Neural progenitor cell (in vitro differentiated cells): ENCODE measurements at places on chromosomes 11 and 22.

GRCh38 chr22:24003887-24004286, 1.4 kb downstream of the GSTT4 start:
- DNase-seq = no peak

- DNase-seq = no peak
Observed at GRCh38 chr11:44516688-44517507, 48.6 kb upstream of the CD82 start.

DNA sequence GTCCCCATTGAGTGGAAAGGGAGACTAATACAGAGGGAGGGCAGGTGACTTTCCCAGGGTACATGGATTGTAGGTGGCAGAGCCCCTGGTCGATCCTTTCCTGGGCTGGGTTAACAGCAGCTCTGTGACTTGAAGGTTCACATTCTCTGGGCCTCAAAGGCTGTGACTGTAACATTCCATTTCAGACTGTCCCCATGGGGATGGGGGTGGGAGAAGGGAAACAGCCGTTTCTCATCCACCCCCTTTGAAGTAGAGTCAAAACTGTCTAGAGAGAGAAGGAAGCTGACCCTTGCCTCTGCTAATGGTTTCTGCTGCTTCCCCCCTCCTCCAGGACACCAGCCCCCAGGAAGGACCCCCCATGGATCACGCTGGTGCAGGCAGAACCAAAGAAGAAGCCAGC, 19.2 kb downstream of the MICALL1 start:
- DNase-seq = no peak

DNA sequence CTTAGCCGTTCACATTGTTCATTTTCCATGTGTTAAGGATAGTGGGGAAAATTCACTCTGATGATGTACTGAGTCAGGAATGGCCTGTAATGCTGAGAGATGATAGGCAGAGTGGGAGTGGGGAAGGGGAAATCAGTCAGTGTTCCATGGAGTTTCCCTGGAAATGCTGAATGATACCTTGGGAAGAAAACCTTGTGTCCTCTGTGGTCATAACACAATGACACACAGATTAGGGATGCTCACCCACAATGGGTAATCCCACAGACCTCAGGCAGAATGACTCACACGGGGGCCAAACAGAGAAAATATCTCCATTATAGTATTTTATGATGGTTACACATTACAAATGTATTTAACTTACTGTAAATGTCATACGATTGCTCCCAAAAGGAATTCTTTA, 118.0 kb downstream of the SNX19 start:
- DNase-seq = no peak

DNA sequence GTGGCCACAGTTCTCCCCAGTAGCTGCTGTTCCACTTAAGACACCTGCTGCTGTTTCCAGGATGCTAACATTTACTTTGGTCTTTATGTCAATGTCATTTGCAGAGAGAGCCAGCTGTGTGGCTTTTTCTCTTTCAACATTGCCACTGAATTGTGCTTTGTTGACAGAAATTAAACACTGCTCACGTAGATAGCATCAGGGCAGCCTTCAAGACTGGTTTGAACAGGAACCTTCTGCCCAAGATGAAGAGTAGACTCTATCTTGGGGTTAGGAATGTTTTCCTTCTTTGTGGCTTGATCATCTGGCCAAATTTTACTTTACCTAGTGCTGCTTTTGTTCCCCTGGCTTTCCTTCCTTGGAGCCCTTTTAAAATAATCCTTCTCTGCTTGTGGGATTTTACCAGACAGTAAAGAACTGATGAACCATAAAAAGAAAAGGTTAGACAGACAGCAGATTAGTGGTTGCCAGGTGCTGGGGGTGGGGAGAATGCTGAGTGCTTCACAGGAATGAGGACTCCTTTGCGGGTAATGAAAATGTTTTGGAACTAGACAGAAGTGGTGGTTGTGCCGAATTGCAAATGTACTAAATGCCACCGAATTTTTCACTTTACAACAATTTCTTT, 22.7 kb upstream of the XBP1 start:
- peak; percentile 71 for DNase-seq

DNA sequence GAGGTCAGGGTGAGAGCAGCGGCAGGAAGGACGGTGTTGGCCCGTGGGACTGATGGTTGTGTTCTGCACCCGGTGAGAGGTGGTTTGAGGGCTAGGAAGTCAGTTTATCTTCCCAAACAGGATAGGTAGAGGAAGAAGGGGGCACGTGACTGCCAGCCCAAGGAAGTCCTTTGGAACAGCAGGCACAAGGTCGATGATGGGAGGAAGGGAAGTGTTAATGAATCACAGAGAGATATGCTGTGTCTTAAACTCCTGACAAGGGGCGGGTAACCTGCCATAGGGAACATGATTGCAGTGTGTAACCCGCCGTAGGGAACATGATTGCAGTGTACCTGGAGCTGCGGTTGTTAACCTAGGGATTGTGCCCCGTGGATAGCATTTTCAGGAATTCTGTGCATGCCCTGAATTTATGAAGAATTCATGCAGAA, 49.0 kb downstream of the PRR5L start:
- DNase-seq = no peak

DNA sequence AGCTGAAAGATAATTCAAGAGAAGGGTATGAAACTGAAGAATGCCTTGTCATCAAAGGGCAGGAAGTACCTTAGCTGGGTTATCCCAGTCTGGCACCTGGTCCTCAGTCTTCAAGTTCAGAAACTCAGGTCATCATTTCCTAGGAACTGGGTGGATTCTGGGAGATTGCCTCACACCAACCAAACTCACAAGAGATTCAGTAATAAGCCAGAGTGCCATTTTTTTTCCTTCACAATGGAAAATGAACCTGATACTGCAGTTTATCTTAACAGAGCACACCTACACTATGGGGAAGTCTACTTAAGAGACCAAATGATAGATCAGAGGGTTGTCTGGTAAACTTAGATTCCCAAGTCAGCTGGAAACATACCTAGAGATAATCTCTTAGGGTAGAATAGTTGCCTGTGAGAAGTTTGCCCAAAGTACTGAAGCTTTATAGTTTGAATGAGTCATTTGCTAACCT, 3.8 kb upstream of the BUD13 start:
- no peak for DNase-seq

DNA sequence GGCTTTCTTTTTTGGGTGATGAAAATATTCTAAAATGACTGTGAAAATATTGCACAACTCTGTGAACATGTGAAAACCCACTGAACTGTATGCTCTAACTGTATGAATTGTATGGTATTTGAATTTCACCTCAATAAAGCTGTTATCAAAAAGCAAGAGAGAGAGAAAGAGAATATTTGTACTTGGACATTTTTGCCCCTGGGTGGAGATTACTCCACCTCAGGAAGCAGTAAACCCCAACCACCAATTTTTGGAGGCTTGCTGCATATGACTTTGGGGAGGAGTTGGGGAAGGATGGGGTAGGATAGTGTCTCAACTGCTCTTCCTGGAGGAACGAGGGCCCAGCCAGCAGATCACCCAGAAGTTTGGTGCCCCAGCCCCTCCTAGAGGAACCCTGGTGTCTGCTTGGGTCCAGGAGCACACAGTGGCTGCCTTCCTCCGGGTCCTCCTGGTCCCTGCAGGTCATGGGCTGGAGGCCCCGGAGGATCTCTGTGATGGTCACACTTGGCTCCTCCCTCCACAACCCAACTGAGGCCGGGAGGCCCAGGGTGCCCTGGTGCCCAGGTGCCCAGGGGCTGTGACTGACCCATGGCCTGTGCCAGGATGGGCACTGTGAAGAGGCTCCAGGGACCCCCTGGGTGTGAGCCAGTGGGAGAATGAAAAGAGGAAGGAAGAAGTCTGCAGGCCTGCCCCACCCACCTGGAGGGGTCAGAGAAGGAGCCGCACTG, 15.3 kb upstream of the PICK1 start:
- DNase-seq = no peak

DNA sequence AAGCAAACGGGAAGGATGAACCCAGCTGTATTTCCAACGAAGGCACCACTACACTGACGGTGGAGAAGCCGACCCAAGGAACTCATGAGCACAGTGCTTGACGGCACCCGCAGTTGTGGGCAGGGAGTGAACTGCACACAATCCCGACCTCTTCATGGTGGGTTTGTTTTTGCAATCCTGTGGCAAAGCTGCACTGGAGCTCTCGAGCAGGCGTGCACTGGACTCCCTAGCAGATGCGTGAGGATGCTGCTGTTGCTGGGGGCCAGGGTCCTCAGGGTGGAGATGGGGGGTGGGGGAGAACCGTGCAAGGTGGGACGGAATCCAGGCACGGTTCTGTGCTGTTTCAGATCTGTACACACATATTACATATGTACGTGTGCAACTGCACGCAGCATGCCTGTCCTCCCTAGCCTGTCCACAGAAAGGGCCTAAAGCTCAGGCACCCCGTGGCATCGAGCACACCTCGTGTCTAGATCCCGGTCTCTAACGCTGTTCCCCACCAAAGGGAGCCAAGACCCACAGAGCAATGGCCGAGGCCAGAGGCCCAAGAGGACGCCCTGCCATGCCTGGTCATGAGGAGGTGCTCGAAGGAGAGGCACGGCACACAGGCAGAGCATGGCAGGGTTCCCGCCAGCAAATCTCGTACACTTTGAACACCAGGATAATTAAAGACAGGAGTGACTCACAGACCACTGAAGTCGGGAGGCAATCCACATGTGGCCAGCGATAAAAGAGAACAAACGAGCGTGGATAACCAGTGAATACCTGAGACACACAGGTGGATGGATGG, 17.6 kb downstream of the ALG12 start:
- DNase-seq = no peak

GRCh38 chr22:35154937-35155387, 89.0 kb downstream of the ISX start:
- DNase-seq = peak; percentile 85

GRCh38 chr11:2123628-2123960, 15.6 kb downstream of the IGF2 start:
- DNase-seq = no peak

DNA sequence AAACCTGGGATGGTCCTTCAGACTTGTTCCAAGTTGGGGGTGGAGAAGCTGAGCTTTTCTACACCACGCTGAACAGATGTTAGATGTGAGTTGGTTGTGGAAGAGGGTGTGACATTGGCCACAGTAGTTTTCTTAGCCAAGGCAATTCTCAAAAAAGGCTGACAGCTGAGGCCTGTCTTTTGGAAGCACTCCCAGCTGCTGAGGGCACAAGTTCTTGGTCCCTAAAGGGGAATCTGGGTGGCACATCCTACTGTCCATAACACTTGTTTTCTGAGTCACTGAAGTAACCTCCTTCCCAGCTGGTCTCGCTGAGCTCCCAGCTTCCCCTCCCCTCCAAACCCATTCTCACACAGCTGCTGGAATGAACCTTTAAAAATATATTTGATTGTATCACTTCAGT, 375.7 kb upstream of the KIRREL3 start:
- no peak for DNase-seq

DNA sequence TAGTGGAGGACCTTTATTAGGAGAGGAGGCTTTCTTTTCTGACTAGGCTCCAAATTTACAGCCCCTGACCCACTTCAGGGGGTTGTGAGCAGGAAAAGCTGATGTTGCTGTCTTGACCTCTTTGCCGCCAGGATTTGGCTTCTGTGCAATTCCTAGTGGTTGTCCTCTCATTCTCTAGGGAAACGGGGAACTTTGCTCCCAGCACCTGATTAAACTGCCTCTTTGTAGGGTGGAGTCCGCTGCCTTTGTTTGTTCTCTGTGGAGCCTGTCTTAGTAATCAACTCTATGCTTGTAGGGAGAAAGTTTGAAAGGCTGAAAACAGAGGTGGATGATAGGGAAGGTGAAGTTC, 16.3 kb downstream of the CTNND1 start:
- DNase-seq = peak; percentile 73

DNA sequence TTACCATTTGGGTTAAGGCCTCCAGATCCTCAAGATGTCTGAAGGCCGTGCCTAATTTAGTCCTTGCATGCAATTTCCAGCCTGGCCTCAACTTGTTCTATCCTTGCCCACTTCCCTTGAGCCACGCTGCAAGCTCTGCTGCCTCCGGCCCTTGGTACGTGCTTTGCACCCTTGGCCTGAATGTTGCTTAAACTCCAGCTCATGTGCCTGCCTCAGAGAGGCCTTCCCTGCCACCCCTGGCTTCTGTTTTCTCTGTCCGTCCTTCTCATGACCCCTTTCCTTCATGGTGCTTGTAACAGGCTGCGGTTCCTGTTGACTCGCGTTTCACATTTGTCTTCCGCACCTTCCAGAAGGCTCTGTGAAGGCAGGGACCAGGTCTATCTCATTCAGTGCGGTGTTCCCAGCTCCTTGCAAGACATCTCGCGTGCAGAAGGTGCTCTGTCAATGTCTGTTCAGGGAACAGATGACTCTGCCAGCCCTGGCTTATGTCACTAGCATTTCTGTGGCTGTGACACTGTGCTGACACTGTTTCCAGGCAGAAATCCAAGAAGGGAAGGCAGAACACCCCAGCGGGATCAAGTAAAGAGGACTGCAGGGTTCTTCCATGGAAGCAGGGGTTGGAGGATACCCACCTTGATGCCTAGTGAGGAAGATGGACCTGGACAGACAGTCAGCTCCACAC, 61.8 kb downstream of the FBLN1 start:
- DNase-seq = no peak

- DNase-seq = peak; percentile 47
Observed at GRCh38 chr11:87722756-87723565, 452.3 kb downstream of the RAB38 start.

DNA sequence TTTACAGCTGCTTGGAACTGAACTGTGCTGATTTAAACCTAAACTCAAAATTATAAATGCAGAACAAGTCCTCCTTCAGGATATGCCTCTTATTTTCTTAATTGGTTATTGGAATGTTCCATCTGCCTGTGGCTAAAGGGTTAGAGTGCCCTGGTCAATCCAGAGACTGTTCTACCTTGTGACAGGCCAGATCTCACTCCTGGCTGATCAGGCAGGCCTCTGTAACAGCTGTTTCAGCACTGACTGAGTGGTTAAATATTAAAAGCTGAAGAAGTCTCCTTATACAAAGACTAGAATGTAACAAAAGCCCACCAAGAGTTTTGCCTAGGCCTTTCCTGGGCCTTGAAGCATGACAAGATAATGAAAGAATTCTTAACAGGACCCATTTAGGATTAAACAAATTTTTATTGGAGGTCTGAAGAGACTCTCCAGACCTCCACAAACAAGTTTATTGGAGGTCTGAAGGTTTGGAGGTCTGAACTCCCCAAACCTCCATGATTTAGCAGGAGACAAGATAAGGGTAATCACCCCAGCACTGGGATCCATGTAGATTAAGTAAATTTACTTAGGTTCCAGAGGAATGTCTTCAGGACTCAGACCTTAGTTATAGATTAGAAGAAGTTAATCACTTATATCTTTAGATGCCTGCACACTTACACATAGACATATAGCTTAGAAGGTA, 35.8 kb downstream of the TMPRSS5 start:
- DNase-seq = no peak
